ENCODE measurements at places on chromosomes 3 and 15. TPM values are rescaled to one million over a fixed set of nuclear protein-coding genes. Genes with fewer than 3 reads are reported as not detected.
A peak's percentile ranks its signal among the peaks of the same experiment; 100 is the strongest.

- DNase-seq: peak; percentile 9
These were observed 401 bp downstream of the ZSCAN29 start for GRCh38 chr15:43370310-43370974.

GRCh38 chr15:41905036-41905793, 11.4 kb upstream of the SPTBN5 start:
- DNase-seq: no peak

GRCh38 chr3:123658118-123658851, 73.4 kb upstream of the HACD2 start:
- DNase-seq: no peak

DNA sequence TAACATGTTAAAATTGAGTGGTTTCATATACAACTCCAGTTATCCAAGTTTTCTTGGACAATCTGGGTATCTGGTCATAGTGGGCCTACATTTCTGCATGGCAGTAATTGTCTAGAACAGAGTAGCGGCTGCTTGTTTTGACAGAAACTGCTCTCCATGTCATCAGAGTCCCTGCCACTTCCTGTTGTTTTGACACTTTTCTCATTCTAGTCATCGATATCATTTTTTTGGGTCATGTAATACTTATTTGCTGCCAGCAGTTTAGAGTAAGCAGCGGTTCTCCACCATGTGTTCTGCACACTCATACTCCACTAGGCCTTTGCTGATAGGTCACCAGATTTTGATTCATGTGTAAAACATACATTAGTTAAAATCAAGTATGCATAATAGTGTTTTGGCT, 81.5 kb downstream of the SLC25A26 start:
- no peak for DNase-seq

- DNase-seq: no peak
These were observed 72.1 kb upstream of the FNDC3B start for GRCh38 chr3:171967137-171967783.

- DNase-seq: no peak
These were observed 405.5 kb downstream of the ZNF385D start for GRCh38 chr3:21345382-21345976.

The BLM gene
- total RNA-seq: 79.6 TPM

- DNase-seq: no peak
These were observed 37.9 kb downstream of the GASK1A start for GRCh38 chr3:43017004-43017403.

DNA sequence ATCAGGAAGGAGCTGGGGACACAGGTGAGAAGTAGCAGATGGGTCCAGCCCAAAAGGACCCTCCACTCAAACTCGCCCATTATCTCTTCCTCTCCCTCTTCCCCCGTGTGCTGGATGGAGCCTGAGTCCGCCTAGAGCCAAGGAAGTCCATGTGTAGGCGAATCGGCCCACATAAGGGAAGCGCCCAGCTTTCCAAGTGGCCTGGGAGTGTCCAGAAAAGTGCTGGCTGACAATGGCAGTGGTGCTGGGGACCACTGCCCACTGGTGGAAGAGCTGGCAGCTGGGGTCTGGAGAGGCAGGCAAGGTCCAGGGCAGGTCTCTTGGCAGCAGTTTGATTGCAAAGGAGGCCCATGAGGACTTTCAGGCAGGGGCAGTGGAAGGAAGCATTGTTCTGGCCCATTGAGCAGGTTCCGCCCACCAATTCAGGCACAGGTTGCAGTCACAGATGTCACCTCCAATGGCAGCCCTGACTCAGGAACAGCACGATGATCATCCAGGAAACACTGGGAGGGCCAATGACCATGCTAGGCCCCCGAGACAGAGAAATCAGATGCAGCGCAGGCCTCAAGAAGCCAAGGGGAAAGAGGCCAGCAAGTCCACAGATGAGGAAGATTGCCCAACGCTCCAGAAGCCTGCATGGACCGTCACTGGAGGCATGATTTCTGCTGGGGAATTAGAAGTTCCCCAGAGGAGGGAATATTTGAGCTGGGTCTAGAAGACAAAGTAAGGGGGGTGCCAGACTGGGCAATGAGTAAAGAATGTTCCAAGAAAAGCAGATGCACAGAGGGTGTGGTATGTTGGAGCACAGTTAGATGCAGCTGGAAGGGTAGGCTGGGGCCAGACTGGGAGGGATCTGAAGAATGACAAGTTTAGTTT, 3.0 kb downstream of the MFGE8 start:
- DNase-seq: no peak

- no peak for DNase-seq
These were observed 98.8 kb downstream of the ZNF621 start for GRCh38 chr3:40623567-40623966.

DNA sequence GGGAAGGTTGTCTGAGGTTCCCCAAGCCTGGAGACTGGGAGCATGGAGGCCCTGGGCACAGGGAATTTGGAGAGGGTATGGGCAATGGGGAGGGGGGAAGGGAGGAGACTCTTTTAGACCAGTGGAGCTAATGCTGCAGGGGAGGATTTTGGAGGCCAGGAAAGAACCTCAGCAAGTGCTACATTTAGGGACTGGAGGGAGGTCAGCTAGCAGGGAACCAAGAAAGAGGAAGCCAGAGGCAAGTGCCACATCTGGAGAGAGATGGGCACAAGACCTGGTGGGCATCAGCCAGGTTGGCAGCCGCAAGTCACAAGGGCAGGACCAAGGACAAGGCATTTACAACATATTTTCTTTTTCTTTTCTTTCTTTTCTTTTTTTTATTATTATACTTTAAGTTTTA, 20.7 kb downstream of the PLEKHO2 start:
- DNase-seq: no peak

The POLQ gene
- total RNA-seq: 8.9 TPM

The GRAMD2A gene
- total RNA-seq: not detected

DNA sequence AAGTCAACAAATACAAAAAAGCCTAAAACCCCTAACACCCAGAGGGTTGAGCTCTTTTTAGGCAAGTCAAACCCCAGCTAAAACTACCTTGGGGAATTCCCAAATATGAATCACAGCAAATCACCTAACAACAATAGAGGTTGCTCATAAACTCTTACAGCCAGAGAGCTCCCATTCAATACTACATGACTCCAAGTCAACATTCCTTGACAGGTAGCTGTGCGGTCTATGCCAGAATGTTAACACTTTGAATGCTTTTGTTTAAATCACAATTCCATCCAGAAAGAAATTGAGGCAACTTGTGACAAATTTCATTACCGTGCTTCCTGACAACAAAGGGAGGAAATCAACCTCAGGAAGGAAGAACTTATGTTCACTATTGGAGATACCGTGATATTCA, 7.5 kb upstream of the UACA start:
- DNase-seq: no peak

GRCh38 chr3:195823280-195823679, 11.6 kb upstream of the MUC4 start:
- DNase-seq: no peak

The FBXO40 gene
- not detected for total RNA-seq

GRCh38 chr3:73557986-73558726, 66.6 kb downstream of the PDZRN3 start:
- DNase-seq: no peak

The GOLGA6B gene
- not detected for total RNA-seq

The STRIT1 gene
- total RNA-seq: not detected

GRCh38 chr3:24111711-24112110, 166.6 kb downstream of the NR1D2 start:
- no peak for DNase-seq

GRCh38 chr15:80660119-80660518, 35.0 kb upstream of the ABHD17C start:
- no peak for DNase-seq

GRCh38 chr3:65647369-65647768, 391.3 kb downstream of the MAGI1 start:
- no peak for DNase-seq

- DNase-seq: peak; percentile 28
These were observed 46.8 kb downstream of the ITGA11 start for GRCh38 chr15:68385240-68385561.

The PXYLP1 gene
- total RNA-seq: 17.5 TPM

DNA sequence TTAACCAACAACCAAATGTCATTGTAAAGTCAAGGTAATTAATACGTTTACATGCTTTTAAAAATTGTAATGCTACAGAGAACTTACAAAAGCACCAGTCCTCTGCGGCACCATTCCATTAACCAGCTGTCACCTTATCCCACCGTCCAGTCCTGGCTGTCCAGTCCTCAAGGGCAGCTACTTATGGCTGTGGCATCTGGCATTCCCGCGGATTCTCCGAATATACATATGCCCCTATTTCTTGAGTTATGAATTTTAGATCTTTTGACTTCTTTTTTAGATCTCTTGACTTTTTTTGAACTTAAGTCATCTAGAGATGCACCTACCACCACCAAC, 382 bp upstream of the POMGNT2 start:
- DNase-seq: no peak

- no peak for DNase-seq
These were observed 160.2 kb downstream of the PDCD6IP start for GRCh38 chr3:33958661-33959060.

GRCh38 chr3:138082085-138082991, 33.1 kb downstream of the DZIP1L start:
- DNase-seq: no peak

The TNFAIP8L3 gene
- total RNA-seq: not detected

- DNase-seq: no peak
These were observed 74.3 kb downstream of the GHSR start for GRCh38 chr3:172373912-172374311.

GRCh38 chr3:72388117-72388516, 460.1 kb downstream of the SHQ1 start:
- DNase-seq: no peak

- DNase-seq: no peak
These were observed 160.1 kb upstream of the ATP10A start for GRCh38 chr15:26023231-26023630.

GRCh38 chr3:119346076-119346496, 51.9 kb downstream of the ARHGAP31 start:
- no peak for DNase-seq

The ADAMTS7 gene
- total RNA-seq: 4.3 TPM

The PLA2G4F gene
- total RNA-seq: not detected

The B3GNT5 gene
- 56.4 TPM for total RNA-seq

All from activated naive CD4-positive, alpha-beta T cell treated with anti-CD3 and anti-CD28 coated beads, Interleukin-2, amount 50 U/mL, for 72 hours (primary cell).